ENCODE measurements at places on chromosomes 2 and 18.

DNA sequence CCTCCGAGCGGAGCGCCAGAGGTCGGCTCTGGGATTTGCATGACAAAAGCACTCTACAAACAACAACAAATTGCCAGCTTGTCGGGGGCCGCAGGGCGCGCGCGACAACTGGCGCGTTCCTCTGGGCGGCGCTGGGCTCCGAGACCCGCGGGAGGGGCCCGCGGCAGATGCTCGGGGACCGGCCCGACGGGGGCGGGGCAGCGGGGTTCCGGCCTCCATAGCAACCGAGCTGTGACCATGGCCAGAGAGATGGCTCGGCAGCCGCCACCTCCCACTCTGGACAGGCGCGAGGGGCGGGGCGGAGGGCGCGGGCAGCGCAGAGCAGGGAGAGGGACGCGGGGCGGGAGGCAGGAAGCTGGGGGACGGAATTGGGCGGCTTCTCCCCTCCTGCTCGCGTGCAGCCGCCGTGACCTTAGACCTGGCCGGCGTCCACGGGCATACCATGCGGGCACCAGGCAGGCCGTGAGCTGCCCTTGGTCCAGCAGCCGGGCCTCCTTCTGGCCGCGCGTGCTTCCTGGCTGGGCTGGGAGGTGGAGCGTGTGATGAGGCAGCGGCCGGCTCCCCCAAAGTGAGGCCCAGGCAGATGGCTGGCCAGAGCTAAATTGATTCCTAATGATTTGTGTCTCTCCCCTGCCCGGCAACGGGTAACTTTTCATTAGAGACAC, 171.5 kb downstream of the CELF4 start:
- peak; percentile 54 for DNase-seq

GRCh38 chr2:224208007-224208406, 168.9 kb upstream of the SERPINE2 start:
- DNase-seq = no peak

DNA sequence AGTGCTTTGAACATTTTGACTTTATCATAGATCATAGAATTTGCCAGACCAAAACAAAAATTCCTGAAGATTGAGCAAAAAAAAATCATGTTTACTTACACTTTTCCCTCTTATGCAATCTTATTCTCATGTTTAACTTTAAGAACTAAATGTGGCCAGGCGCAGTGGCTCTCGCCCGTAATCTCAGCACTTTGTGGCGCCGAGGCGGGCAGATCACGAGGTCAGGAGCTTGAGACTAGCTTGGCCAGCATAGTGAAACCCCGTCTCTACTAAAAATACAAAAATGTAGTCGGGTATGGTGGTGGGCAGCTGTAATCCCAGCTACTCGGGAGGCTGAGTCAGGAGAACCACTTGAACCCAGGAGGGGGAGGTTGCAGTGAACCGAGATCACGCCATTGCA, 227.9 kb upstream of the KYNU start:
- no peak for DNase-seq

DNA sequence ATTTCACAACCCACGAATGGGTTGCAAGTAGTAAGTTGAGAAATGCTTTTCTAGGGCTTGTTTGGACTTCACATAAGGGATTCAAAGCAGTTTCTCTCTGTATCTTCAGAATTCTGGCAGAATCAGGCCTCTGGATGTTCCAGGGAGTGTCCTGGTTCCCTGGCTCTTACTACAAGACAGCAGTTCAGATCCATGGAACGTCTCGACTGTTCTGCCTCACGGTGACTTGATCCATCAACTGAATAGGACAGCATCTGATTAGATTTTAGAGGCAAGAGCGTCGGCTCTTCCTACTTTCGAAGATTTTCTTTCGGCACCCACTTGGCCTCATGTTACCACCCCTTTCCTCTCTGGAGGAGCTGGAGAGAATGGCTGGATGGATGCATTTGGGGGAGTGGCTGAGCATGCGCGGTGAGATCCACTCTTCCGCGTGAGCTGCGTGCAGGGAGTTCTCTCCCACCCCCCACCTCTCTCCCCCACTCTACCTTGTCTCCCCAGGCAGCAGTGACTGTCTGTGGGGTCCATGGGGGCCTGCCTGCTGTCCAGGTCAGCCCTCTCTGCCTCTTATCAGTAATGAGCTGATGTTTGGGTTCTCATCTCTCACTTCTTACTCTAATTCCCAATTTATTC, 132.5 kb downstream of the VAPA start:
- no peak for DNase-seq

DNA sequence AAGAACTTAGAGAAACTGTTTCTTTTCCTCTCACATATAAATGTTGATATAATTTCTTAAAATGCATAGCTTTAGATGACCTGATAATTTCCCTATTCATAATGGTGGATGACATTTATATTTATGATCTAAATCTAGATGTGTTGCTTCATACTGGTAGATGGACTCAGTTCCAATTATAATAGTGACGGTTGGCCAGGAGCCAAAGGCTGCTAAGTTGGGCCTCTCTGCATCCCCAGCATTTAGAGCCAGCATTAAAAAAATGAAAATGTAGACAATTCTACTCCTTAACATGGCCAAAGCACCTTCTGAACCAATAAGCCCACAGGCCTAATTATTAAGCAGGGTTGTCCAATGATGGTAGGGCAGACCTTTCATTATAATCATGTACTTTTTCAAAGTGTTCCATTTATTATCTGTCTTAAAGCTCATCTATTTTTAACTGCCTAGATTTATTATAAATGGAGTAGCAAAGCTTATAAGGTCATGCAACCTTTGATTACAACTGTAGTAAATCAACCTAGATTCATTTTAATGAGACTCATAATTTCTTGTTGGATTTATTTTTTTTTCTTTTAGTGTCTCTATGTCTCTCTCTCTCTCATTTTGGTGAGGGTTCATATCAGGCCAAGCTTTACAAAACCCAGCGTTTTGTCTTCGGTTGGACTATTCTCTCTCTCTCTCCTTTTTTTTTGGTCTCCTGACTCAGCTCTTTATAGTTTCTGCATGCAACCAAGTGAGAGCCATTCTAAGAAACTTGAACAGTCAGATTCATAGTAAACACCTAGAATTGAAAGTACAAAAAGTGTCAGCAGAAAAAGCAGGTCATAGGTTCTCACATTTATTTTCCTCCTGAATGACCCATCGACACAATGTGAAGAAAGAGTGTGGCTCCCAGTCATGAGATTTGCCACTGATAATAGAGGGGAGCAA, 2016.1 kb upstream of the PIK3C3 start:
- no peak for DNase-seq

- no peak for DNase-seq
These were observed 1.7 kb downstream of the NCK2 start for GRCh38 chr2:105746177-105747080.

- no peak for DNase-seq
These were observed 27.3 kb downstream of the PLA2R1 start for GRCh38 chr2:160035125-160035524.

DNA sequence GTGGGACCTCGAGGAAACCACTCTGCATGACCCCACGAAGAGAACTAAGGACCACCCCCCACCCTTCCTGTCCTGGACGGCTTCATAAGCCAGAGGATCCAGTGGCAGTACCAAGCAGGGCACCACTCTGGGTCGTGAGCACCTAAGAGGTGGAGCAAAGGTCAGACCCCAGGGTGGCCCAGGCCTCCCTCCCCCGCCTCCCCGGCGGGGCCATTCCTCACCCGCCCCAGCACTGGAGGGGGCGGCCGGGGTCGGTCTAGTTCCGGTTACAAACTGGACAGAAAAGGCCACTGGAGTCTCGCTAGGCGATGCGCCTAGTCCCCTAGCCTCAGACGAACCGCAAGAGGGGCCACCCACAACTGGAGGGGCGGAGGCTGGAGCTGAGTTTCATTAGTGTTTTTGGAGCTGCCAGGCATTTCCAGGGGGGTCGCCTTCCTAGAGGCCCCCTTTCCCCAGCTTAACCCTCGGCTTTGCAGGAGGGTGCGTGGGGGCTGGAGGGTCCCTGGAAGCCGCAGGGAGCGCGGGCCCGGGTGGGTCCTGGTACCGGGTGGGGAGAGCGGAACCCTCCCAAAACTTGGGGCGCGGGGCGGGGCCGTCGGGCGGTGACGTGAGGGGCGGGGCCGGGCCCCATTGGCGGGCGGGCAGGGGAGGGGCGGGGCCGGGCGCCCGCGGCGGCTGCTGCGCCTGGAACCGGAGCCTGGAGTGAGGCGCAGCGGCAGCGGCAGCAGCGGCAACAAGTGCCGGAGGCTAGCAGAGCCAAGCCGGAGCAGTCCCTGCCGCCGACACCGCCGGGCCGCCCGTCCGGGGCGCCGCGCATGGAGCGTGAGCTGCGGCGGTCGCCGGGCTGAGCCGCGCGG, at the start of gene B3GNT2:
Gene B3GNT2 (plus strand): TSS at position 695 of the 857 bp plus-strand sequence. CDS start 26,106 bp downstream, outside the sequence.
- no peak for DNase-seq

GRCh38 chr2:152383702-152384101, 48.7 kb downstream of the FMNL2 start:
- no peak for DNase-seq

- no peak for DNase-seq
These were observed 522.6 kb upstream of the SALL3 start for GRCh38 chr18:78457011-78457410.

Data from renal cortical epithelial cell (primary cell).